ENCODE measurements at places on chromosomes 2 and 18.

- no peak for DNase-seq
Measured at GRCh38 chr2:164178835-164179465, 442.3 kb downstream of the GRB14 start.

DNA sequence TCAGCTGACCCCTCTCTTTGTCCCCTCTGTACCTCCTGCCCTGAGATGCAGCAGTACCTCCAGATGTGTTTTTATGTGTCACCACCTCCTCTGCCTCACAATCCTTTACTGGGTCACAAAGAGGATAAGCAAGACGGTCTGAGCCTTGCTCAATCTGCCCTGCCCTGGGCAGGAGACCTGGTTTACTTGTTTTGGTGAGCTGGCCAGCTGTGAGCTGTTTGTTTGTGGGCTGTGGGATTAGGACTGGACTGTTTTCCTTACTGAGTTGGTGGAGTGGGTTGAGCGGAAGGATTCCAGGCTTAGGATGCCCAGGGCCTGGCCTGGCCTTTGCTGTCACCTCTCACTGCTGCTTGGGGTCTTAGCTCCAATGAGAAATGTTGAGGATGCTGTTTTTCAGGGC lies 299.5 kb downstream of the SRBD1 start:
- no peak for DNase-seq

DNA sequence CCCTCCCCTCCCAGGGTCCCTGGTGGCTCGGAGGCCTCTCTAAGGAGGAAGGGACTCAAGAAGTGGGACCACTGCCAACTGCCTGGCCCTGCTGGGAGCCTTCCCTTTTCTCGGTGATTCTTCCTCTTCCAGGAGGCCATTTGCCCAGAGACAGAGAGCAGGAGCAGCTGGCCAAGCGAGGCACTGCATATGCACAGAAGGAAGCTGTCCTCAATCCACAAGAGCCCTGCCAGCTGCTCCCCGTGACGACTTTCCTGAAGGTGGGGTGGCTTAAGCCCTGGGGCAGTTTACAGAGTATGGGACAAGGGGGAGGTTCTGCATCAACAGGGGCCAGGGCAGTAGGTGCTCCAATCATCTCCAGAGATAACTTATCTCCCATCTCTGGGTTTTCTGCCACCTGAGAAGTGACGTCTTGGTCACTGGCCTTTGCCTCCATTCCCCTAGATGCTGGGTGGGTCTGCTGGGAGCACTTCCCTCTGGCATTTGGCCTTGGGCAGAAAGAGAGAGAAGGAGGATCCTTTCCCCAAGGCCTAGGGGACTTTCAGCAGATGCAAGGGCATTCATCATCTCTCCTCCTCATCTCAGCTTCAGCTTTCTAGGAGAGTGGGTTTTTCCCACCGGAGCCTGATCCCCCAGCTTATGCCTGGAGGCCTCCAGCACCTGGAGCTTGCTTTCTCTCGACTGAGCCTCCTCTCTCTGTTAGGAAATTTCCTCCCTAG lies 28.5 kb downstream of the CIB4 start:
- no peak for DNase-seq

DNA sequence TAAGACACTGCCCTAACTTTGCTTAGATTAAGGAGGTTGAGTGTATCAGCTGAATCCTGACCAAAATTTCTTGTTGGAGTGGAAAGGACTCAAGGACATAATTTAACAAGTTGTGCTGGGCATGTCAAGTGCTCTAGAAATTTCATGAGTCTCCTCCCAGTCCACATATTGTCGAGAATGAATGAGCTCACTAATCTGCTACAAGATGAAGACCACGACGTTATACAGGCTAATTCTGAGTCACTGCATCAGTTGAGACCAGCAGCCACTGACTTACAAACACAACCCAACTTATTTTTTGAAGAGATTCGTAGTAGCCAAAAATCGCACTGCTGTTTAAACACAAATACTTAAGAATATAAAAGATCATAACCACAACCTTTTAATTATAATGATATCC lies 28.7 kb upstream of the SLC8A1 start:
- DNase-seq, result no peak

- no peak for DNase-seq
Measured at GRCh38 chr2:71637168-71637567, 183.8 kb downstream of the DYSF start.

All from Caco-2 (cell line).